Occipital lobe (tissue), 3 donors: ENCODE measurements at places on chromosomes 5 and 9.

- DNase-seq: peak; percentile 25
Measured at GRCh38 chr5:78509884-78510769, 138.4 kb downstream of the LHFPL2 start.

DNA sequence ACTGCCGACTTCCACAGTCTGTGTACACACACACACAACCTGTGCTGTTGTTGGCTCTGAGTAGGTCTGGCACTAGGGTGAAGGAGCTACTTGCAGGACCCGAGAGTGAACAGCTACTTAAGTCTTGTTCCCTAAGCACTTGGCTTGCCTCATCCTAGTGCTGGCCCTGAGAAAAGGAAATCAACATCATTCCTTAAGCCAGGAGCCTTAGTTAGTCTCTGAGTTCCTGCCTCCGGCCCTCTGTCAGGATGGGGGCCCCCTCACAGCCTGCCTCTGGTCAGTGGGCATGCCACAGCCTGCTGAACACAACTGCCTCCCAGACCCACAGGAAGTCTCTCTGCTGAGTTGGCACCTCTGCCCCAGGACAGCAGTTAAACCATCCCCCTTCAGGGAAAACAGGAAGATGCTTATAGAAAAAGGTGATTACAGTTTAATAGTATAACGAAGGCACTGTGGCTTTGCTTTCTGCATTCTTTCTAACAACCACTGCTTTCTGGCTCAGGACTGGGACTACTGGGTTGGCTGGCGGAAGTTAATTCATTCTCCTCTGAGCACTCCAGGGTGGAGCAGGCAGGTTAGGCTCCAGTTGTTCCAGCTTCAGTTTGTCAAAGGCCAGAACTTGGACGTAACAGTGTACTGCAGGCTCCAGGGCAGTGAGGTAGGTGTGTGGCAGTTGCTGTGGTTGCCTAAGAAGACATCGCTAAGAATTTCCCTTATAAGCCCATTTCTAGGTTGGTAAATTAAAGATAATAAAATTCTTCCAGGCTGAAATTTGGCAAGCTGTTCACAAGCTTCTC is 2.8 kb downstream of the MAMDC2 start:
- no peak for DNase-seq

DNA sequence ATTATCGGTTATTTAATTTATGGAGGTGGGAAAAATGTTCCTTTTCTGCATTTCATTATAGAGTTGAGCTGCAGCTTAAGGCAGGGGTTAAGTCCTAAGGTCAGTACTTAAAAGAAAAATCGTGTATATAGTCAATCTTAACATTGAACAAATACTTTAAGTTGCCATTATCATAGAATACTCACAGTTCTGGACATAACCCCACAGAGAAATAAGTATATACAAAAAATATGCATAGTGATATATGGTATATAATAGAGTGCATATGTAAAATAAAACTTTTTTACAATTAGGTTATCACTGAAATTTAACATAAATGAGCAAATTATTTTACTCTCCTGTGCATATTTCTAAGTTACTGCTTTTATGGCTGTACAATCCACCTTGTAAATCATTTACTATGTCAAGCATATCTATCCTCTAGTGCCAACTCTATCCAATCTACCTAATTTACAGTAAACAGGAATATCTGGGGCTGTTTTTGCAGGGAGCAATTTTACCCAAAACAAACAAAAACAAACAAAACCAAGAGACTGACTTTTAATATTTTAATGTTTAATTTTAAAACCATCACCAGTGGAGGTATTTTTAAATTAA is 28.8 kb downstream of the TTC39B start:
- no peak for DNase-seq

DNA sequence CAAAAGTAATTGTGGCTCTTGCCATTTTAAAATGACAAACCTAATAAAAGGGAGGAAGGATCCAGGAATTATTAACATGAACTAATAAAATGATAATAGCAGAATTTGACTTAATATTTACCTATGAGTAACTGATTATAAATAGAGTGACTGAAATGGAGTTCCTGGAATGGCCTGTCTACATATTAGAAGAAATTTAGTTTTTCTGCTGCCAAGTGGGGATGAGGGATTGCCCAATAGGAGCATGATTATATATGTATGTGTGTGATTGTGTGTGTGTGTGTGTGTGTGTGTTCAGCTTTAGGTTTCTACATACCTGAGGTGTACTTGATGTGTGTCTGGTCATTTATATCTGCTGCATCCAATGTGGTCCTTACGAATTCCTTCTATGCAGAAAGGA is 36.6 kb upstream of the ITGA1 start:
- DNase-seq: no peak

- DNase-seq: peak; percentile 7
Measured at GRCh38 chr5:148776780-148777179, 49.6 kb upstream of the ADRB2 start.

GRCh38 chr9:92008041-92008440 is 58.0 kb upstream of the ROR2 start:
- DNase-seq: no peak

DNA sequence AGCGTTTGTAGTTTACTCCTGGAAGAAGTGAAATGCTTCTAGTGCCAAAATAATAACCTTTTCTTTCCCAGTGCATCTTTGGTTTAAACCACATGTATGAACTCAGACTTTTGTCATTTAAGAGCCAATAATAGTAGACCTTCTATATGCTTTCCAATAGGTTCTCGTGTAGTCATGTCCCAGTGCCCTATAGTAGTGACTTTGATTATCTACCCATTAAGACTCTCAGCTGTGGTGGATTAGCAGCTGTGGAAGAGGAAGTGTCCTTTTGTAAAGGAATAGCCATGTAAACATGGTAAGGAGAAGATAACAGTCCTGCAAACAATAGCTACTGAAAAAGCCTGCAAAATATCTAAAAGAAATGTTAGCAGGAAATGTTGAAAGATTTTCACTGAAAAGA is 765.3 kb downstream of the MTRR start:
- no peak for DNase-seq

DNA sequence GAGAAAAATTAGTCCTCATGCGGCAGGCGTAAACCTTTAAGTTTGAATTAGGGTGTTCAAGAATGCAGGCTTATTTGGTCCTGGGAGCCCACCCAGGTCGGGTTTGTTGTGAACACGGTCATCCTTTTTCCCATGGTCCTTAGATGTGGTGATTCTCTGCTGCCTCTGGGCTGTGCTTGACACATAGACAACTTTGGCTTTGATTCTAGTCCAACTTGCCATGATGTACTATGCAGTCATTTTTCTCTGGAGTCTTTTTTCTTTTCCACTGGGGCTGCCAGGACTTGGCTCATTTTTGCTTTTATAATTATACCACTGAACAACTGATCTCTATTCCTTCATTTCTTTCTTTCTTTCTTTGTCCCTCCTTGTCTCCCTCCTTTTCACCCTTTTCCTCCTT is 218.6 kb downstream of the SREK1 start:
- DNase-seq: no peak

DNA sequence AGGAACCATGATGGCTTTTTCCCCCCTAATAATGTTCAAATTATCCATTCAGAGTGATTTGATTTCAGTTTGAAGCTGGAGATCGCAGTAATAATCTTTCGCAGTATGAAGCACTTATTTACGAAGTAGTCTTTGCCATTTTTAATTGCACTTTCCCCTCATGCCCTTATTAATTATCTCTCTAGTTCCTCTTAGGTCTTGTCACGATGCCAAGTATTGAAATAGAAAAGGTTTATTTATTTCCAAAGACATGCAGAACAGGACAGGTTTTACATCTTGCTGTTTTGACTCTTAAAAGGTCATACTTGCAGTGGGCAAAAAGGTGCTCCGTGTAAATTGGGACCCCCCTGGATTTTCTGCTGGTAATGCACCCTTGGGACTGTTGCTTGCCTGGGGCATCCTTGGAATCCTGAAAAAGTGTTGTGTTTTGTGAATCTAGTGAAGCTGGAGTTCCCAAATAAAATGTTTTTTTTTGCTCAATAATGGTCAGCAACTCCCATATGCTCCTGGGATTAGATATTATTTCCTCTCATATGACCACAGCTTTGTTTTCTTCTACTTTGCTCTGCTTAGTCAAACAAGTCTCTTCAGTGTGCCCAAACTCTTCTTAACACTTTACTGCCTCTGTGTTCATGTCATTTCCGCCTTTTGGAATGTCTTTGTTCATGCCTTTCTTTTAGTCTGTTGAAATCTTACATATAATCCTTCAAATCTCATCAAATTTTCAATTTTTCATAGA is 278.3 kb downstream of the TMEM38B start:
- no peak for DNase-seq

DNA sequence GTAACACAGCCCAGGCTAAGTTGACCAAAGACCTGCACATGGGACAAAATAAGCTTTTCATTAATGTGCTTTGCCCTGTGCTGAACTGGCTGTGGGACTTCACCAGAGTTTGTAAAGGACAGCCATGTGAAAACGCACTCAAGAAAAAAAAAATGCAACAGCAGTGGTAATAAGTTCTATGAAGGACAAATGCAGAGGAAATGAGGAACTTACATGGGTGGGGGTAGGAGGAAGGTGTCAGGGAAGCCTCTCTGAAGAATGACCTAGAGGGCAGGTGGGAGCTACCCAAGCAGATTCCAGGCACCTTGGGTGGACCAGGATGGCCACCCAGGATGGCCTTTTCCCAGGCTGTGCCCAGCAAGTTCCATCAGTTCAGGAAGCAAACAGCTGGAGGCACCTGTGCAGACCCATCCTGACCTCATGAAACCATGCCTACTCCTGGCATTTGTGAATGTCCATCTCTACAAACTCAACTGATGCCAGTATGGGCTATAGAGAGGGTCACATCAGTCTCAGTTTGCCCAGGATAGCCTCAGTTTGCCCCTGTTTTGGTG is 6.7 kb upstream of the PHF2 start:
- DNase-seq: no peak

- DNase-seq: no peak
Measured at GRCh38 chr9:114047717-114048116, 30.4 kb downstream of the AMBP start.

GRCh38 chr9:13487936-13488335 is 208.4 kb upstream of the MPDZ start:
- no peak for DNase-seq

GRCh38 chr9:20197976-20198685 is 409.3 kb upstream of the SLC24A2 start:
- no peak for DNase-seq

DNA sequence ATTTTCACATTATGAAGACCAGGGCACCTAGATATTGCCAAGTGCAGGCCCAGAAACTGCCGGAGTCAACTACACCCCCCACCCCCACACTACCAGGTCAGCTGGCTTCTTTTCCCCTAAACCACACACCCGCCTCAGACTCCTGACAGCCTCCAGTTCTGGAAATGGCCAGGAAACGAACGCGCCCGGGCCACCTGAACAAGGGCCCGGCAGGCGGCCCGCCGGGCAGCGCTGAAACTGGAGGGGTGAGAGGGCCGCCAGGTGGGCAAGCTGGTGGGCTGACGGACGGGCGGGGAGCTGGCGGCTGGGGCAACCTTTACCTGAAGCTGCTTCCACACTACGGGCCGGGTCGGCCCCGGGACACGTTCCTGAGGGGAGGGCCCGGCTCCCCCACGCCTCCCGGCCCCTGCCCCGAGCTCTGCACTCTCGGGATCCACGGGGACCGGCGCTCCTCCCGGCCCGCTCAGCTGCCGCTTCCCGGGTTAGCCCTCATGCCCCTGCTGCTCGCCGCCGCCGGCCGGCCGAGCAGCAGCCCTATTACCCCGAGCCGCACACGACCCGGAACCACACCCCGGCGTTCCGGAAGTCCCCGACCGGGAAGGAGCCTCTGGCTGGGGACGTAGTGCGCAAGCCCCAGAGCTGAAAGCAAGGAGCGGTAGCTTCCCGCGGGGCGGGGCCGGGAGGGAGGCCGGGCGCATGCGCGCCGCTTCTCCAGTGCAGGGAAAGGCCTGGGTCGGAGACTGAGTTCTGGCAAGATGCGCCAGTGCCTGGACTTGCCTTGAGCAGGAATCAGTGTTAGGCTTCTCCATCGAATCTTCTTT is at the start of gene MAPKAP1:
Gene MAPKAP1 (minus strand): TSS at position 558 of the 821 bp plus-strand sequence. CDS start 34,634 bp downstream, outside the sequence.
- peak; percentile 92 for DNase-seq

DNA sequence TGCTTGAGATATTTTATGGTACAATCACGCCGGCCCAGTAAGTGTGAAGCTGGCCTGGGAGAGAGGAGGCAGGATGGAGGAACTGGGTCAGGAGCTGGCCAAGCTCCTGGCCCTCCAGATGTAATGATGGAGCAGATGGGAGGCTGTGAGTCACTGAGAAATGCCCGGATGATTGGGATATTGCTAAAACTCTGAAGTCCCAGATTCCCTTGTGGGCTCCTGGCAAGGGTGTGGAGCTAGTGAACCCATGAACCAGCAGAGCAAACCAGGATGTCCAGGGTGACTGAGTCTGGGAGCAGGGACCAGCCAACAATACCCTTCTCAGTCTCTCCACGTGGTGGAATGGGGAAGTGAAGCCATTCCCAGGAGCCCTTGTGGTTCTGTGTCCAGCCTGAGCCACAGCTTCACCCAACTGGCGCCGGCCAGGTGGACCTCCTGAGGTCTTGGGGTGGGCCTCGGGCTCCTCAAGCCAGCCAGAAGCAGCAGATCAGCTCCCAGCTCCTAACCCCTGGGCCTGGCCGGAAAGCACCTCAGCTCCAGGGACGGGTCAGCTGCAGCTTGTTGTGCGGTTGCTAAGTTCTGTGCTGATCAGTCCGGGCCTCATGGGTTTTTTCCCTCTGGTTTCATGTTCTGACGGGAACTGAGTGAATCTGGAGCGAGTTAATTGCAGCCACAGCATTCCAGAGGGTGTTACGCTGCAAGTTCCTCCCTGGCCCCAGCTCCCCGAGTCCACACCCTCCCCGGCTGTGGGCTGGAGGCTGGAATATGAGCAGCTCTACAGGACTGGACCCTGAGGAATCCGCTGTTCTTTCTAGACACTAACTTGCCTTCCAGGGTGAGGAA is 37.6 kb downstream of the DUSP1 start:
- no peak for DNase-seq

- DNase-seq: no peak
Measured at GRCh38 chr5:144202726-144203125, 32.1 kb downstream of the KCTD16 start.

GRCh38 chr9:11946531-11946930 is 746.7 kb upstream of the TYRP1 start:
- no peak for DNase-seq

DNA sequence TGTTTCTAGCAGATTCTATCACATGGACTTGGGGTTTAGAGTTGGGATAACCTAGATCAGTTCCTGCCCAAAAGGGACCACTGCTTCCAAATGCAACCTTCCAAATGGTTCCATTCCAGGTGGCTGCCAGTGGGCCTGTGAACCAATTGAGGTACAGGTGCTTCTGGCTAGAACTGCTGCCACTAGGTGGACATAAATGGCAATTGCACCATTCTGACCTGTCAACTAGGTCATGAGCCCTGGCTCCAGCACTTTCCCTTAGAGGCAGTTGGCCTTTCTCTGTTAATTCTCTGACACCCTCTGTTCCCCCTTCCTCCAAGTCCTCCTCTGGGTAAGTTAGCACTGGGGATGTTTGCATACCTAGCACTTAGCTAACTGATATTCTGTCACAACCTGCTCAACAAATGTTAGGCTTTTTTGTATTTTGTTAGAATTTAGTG is 16.6 kb upstream of the HEMGN start:
- no peak for DNase-seq
